ENCODE measurements at places on chromosomes 12 and 14.

DNA sequence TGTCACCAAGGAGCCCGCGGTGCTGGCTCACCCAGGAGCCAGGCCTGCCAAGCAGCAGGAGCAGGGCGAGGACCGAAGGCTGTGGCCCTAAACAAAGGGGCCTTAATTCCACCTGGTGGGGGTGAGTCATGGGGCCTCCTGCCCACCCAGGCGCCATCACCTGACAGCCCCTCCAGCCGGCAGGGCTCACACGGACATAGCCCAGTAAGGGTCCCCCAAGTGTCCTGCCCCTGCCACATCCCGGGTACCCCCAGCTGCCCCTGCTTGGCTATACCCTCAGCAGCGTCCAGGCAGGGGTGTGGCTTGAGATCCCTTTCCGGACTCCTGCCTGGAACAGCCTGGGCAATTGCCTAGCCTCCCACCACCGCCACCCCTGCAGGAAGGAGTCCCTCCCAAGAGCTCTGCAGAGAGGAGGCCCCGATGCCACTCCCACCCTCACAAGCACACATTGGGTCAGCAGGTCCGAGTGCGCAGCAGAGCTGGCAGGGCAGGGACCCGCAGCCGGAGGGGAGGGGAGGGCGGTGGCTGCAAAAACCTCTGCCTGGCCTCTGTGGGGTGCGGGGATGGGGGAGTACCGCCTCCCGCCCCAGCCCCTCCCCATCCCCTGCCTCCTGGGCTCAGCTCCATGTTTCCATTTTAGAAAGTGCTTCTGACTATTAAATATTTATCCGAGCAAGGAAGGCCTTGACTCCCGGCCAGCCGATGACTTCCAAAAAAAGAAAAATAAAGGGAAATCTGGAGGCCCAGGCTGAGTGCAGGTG, 4.6 kb downstream of the AHNAK2 start:
- H3K27me3 ChIP-seq: no peaks in the 10 kb centered on the region
- H3K4me1 ChIP-seq: peaks cover 32% of the 10 kb centered on the region
- DNase-seq: peak; percentile 78
- H3K4me3 ChIP-seq: no peak overlapping the region
- H3K27ac ChIP-seq: no peak overlapping the region

GRCh38 chr14:32303865-32304264, 25.2 kb upstream of the AKAP6 start:
- no peaks in the 10 kb centered on the region for H3K36me3 ChIP-seq
- DNase-seq: no peak
- no peaks in the 10 kb centered on the region for H3K27me3 ChIP-seq
- no peaks in the 10 kb centered on the region for H3K4me1 ChIP-seq
- H3K4me3 ChIP-seq: no peak overlapping the region

GRCh38 chr12:9107542-9107873, 8.2 kb downstream of the A2M start:
- no peak overlapping the region for H3K27ac ChIP-seq
- H3K4me1 ChIP-seq: no peaks in the 10 kb centered on the region
- no peaks in the 10 kb centered on the region for H3K36me3 ChIP-seq
- no peaks in the 10 kb centered on the region for H3K27me3 ChIP-seq

DNA sequence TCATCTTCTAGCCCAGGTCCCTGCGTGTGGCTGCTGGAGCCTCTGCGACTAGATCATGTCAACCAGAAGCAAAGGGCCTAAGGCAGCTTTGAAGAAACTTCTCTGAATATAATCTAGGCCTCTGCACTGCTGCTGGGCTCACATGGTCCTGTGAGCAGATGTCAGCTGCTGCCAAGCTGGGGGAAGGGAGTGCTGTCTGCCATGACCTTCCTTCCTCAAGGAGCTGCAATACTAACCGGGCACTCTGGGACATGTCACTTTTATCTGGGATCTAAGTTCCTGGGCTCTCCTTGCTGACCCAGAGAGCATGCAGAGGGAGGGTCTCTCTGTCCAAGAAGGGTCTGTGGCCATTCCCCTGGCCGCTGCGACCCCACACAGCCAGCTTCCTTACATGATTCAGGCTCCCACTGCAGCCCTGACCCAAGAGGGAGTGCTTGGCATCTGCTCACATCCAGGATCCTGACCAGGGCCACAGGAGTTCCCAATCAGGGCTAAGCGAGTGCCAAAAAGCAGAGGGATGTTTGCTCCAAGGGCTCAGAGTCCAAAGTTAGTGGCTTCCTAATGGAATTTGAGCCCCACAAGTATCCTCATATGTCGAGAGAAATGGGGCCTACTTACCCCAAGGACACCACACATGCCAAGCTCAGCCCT, 74.0 kb downstream of the PLEKHG3 start:
- DNase-seq: no peak
- no peaks in the 10 kb centered on the region for H3K4me1 ChIP-seq
- H3K27me3 ChIP-seq: no peaks in the 10 kb centered on the region
- no peaks in the 10 kb centered on the region for H3K36me3 ChIP-seq
- H3K4me3 ChIP-seq: no peak overlapping the region
- H3K27ac ChIP-seq: no peak overlapping the region

- H3K36me3 ChIP-seq: no peaks in the 10 kb centered on the region
- no peaks in the 10 kb centered on the region for H3K4me1 ChIP-seq
- H3K27me3 ChIP-seq: no peaks in the 10 kb centered on the region
- no peak for DNase-seq
- no peak overlapping the region for H3K27ac ChIP-seq
Measured at GRCh38 chr12:42180990-42181596, 36.4 kb upstream of the GXYLT1 start.

DNA sequence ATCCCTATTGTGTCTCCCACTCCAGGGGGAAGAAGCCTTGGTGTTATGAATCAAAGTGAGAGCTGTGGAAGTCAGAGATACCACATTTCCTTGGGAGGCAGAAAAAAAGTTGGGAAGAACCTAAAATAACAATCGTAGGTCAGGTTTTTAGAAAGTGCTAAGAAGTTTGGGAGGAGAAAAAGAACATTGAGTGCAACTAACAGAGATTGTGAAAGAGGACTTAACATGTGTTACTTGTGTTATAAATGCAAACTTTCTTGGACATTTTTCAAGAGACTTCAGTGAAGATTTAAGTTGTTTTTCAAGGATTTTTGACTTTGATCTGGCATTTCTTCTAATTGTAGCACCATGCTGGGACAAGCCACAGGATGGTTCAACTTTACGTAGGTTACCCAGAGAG, 7.8 kb upstream of the ERP27 start:
- peaks cover 5% of the 10 kb centered on the region for H3K4me1 ChIP-seq
- no peaks in the 10 kb centered on the region for H3K36me3 ChIP-seq
- no peaks in the 10 kb centered on the region for H3K27me3 ChIP-seq
- no peak overlapping the region for H3K27ac ChIP-seq
- H3K4me3 ChIP-seq: no peak overlapping the region

DNA sequence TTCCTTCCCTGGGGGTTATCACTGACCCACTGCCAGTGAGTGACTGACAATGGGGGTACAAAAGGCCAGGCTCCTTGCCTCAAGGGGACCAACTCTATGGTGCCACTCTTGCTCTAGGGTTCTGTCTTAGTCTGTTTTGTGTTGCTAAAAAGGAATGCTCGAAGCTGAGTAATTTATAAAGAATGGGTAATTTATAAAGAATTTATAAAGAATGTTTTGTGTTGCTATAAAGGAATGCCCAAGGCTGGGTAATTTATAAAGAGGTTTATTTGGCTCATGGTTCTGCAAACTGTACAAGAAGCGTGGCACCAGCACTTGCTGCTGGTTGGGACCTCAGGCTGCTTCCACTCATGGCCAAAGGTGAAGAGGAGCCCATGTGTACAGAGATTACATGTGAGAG, 15.8 kb upstream of the RASSF8 start:
- no peak for DNase-seq
- H3K27ac ChIP-seq: no peak overlapping the region
- H3K27me3 ChIP-seq: no peaks in the 10 kb centered on the region
- no peak overlapping the region for H3K4me3 ChIP-seq

DNA sequence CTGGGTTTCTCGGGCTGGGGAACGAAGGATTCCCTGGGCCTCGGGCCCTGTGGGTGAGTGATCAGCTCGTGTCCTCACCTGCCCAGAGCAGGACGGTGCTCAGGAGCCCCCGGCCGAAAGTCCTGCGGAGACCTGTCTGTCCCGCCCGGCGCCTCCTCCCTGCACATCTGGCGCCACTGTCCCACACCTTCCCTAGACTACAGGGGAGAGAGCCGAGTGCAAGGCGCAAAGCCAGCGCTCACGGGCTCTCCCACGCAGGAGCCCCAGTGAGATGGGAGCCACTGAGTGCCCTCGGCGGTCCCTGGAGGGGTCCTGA, 13.1 kb upstream of the TEX22 start:
- no peak overlapping the region for H3K27ac ChIP-seq
- no peak overlapping the region for H3K4me3 ChIP-seq
- no peak for DNase-seq
- no peaks in the 10 kb centered on the region for H3K4me1 ChIP-seq
- no peaks in the 10 kb centered on the region for H3K27me3 ChIP-seq

DNA sequence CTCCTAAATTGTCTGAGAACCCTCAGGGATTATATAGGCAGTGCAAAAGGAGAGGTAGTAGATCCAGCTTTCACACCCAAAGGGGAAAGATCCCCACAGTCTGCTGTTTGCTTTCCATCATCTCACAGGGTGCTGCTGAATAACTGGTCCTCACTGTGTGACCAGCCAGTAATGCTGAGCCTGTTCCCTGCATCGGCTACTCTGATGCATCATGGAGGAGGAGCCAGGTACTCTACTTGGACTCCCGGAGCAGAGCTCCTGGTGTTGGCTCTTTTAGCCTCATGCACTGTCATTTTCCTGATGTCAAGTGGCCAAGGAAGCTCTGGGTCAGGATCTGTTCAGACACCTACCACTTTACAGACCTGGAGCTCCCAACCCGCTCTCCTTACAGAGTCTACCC, 127.4 kb upstream of the ATF1 start:
- H3K4me1 ChIP-seq: peaks cover 1% of the 10 kb centered on the region
- no peaks in the 10 kb centered on the region for H3K36me3 ChIP-seq
- DNase-seq: no peak
- no peaks in the 10 kb centered on the region for H3K27me3 ChIP-seq
- no peak overlapping the region for H3K4me3 ChIP-seq

DNA sequence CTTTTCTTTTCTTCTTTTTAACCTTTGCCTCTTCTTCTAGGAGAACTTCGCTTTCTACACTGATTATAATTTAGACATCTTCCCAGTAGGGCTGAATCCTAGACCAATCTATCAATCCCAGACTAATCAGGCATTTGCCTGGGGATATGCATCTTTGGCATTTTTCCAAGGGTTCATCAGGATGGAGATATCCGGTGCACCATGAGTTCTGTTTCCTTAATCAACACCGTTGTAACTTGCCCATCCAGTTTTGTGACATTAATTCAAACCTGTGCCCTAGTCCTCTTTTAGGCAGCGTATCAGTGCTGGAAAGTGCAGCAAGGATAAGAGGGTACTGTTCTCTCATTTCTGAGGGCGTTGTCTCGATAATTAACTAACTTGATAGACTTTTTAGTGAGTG, 617 bp upstream of the MGP start:
- no peak overlapping the region for H3K4me3 ChIP-seq
- no peaks in the 10 kb centered on the region for H3K36me3 ChIP-seq
- no peaks in the 10 kb centered on the region for H3K27me3 ChIP-seq
- no peak for DNase-seq
- H3K27ac ChIP-seq: peak overlapping the region; percentile 72

DNA sequence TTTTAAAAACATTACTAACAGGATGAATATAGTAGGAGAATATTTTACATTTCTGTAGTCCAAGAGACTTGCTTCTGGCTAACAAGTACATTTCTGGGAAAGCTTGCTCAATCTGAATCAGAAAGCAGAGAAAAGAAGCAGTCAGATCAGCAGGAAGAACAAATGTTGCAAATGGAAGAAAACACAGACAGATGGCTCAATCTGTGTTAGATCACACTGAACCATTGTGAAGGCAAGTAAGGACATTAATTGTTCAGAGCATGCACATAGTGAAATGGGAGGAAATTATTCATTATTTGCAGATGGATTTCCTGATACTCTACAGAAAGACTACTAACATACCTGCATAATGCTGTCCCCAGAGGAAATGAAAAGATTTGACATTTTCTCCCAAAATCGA, 65.2 kb upstream of the CNOT2 start:
- H3K27me3 ChIP-seq: no peaks in the 10 kb centered on the region
- DNase-seq: no peak
- no peaks in the 10 kb centered on the region for H3K36me3 ChIP-seq
- no peak overlapping the region for H3K4me3 ChIP-seq
- H3K4me1 ChIP-seq: no peaks in the 10 kb centered on the region

DNA sequence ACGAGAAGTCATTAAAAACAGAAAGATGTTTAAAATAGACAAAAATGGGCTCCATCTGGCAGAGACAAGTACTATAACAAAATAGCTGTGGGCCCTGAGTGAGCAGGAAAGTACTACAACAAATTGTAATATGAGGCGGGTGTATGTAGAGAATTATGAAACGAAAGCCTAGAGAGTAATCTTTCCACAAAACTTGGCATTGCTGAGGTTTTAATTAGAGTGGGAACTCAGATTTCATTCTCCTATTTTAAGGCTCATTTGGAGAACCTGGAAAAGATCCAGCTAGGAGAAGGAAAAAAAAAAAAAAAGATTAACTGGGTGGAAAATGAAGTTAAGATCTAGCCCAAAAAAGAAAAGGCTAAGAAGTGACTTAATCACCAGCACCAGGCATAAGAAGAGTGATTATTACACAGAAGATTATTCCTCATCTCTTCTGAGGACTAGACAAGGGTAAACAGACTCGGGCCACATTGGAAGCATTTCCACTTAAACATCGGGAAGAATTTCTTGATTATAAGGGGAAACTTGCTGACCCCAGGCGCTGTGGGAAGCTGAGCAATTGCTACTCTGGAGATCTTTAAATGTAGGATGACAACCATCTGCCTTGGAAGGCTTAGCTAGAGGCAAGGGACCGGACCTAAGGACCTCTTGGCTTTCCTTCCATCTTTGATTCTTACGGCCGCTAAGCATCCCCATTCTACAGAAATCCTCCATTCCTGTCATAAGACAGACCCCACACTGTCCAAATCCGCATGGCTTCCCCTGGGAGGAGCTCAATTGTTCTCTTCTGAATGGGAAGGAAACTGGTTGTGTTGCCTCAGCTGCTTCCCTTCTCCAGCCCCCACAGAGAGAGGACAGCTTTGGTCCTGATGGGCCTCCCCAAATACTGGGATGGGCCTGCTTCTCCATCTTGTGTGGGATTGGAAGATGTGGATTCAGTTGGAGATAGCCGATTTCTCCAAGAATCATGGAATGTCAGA, 40.6 kb downstream of the IGF1 start:
- no peak overlapping the region for H3K27ac ChIP-seq
- H3K36me3 ChIP-seq: no peaks in the 10 kb centered on the region
- no peaks in the 10 kb centered on the region for H3K27me3 ChIP-seq
- H3K4me1 ChIP-seq: peaks cover 4% of the 10 kb centered on the region

- H3K27ac ChIP-seq: no peak overlapping the region
- H3K4me1 ChIP-seq: no peaks in the 10 kb centered on the region
- no peaks in the 10 kb centered on the region for H3K36me3 ChIP-seq
Measured at GRCh38 chr12:1403417-1403816, 191.0 kb downstream of the FBXL14 start.
